NCI-H1092 (cell line): ENCODE measurements at places on chromosomes 5 and 9.

- DNase-seq: no peak
These were observed 155.0 kb upstream of the TSLP start for GRCh38 chr5:110916381-110917049.

GRCh38 chr9:84261070-84261746 is 79.3 kb downstream of the SLC28A3 start:
- DNase-seq: peak; percentile 75

GRCh38 chr5:31148959-31149475 is 44.5 kb upstream of the CDH6 start:
- no peak for DNase-seq

- no peak for DNase-seq
These were observed 47.8 kb downstream of the PTPN3 start for GRCh38 chr9:109450346-109450745.

DNA sequence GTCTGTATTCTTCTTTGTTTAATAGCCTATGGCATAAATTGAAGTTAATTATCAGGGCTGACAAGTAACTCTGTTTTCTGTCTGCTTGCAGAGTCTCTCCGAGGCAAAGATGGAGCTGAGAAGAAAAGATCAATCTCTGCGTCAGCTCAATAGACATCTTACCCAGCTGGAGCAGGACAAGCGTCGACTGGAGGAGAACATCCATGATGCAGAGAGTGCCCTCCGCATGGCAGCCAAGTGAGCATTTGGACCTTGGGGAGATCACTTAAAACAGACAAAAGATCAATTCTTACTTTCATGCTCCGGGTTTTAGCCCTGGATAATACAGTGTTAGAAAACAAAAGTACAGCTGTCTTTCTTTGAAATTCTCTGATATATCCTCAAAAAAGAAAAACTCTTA is 293.8 kb downstream of the CCDC171 start:
- no peak for DNase-seq

- no peak for DNase-seq
These were observed 124.7 kb downstream of the PALM2AKAP2 start for GRCh38 chr9:109904666-109905065.

- no peak for DNase-seq
These were observed 212.7 kb upstream of the FAM174A start for GRCh38 chr5:100322483-100322882.

- no peak for DNase-seq
These were observed 197.0 kb downstream of the SEC61B start for GRCh38 chr9:99419070-99419469.

- peak; percentile 46 for DNase-seq
These were observed 40.2 kb downstream of the NTNG2 start for GRCh38 chr9:132201780-132202703.

DNA sequence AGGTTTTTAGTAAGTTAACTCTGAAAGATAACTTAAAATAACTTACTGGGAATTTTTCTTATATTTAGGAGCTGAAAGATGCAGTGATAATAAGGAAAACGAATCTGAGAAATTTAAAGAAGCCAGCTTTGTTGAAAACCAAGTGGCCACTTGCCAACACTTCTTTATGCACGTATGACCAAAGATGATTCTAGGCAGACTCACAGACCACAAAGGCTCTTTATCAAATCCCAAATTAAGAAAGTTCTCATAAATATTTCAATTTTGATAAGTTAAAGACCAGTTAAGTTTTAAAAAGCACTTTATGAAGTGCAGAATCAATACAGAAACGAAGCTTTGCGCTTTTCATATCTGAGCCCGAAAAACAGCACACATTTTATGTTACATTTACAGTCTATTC is 1.5 kb downstream of the AFF4 start:
- DNase-seq: no peak

DNA sequence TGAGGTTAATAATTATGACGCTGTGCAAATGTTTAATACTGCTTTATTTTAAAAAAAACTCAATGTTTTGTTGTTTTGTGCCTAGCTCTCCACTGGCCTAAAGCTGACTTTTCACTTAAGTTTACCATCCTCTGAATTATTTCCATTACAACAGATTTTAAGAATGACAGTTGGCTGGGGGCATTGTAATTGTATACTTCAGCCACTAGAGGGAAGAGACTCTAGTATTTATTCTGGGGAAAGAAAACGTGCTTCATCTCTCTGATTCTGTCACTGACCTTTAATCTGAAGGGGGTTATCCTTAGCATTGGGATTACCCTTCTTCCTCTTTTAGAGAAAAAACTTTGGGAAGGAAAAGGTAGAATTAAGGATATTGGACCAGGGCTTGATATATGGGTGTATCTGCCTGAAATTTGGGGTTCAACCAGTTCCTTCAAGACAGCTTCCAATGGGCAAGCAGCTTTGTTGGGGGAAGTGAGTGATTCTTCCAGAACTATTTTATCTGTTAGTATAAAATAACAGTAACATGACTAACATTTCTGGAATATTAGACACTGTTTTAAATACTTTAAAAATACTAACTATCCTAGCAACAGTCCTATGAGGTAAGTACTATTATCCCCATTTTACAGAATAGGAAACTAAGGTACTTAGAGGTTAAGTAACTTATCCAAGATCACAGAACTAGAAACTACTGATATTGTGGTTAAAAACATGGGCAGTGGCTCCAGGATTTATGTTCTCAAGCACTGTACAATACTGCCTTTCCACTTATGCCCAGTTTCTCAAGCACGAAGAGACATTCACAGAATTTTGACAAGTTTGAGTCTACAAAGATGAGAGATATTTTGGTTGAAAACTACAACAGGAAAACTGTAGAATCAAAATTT is 208.4 kb downstream of the CD180 start:
- DNase-seq: no peak

DNA sequence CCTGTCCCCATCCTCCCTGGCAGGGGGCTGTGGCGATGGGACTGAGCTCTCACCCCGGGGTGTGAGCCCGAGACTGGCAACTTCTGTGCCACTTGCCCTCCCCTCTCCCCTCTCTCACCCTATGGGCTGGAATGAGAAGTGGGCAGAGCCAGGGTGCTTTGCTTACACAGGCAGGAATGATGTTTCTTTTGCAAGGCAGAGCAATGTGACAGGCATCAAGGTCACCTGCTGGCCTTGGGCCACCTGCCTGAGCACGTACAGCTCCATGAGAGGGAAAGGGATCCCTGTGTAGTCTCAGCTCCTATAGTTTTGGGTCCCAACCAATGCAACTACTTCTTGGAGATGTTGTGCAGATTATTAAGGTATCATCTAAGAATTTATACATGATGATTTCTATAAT is 252.8 kb upstream of the DAP start:
- no peak for DNase-seq

- DNase-seq: no peak
These were observed 131.8 kb upstream of the RGMB start for GRCh38 chr5:98641671-98642070.

- no peak for DNase-seq
These were observed 8.0 kb downstream of the B4GALT1 start for GRCh38 chr9:33158843-33159776.

- no peak for DNase-seq
These were observed at the start of gene DBH for GRCh38 chr9:133635533-133636531. TSS of gene DBH (plus strand) at chr9:133636363. CDS start at chr9:133636372, 9 bp downstream.

GRCh38 chr9:94472806-94473360 is 82.0 kb upstream of the PCAT7 start:
- DNase-seq: no peak

- DNase-seq: no peak
These were observed 109.3 kb downstream of the BOD1 start for GRCh38 chr5:173507171-173507570.

DNA sequence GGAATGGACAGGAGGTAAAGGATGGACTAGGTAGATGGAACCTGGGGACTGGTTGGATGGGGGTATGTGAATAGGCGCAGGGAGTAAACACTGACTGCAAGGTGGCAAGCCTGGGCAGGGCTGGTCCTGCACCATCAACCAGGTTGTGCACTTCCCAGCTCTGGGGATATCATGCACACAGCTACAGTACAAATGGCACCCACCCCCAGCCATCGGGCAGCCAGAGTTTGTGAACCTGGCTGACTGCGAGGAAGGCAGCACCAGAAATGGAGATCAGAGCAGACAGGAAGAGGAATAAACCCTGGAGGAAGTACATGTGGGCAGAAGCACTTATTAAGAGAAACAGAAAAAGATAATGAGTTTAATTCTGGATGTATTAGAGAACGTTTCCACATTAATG is 229.1 kb downstream of the ESM1 start:
- no peak for DNase-seq

DNA sequence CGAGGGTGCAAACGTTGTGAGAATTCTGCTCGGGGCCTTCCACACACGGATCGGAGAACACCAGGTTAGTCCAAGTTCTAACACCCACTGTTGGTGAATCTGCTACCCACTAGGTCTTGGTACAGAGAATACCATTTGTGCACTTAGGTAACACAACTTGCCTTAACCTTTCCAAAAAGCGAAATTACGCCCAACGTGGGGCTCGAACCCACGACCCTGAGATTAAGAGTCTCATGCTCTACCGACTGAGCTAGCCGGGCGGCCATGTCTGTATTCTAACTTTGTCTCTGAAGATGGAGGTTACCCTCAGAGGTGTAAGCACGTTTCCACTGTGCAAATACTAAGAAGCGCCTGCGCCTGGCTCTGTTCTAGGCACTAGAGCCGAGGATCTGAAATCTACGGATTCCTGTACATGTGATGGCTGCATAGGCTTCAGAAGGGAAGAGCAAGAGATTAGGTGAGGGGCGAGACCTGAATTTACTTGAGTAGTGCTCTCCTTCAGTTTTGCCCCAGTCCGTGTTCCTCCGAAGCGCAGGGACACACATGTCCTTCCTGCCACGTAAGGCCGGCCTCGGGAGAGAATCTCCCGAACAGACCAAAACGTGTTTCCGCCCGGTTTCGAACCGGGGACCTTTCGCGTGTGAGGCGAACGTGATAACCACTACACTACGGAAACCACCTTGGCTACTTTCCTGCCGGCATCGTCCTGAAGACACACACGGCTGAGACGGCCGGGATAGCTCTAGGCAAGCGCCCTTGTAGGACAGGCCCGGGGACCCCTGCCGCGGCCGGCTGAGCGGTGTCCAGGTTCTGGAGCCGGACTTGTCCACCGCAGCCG is 1.1 kb upstream of the TRIM41 start:
- DNase-seq: no peak

DNA sequence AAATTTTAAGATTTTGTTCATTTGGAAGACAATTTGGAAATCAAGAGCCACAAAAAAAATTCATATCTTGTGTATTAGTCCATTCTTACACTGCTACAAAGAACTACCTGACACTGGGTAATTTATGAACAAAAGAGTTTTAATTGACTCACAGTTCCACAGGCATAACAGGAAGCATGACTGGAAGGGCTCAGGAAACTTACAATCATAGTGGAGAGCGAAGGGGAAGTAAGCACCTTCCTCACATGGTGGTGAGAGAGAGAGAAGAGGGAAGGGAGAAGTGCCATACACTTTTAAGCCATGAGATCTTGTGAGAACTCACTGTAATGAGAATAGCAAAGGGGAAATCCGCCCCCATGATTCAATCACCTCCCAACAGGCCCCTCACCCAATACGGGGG is 274.4 kb downstream of the KCNN2 start:
- no peak for DNase-seq

GRCh38 chr5:143153332-143154119 is 250.0 kb downstream of the NR3C1 start:
- DNase-seq: no peak

GRCh38 chr9:83432104-83432627 is 106.0 kb downstream of the FRMD3 start:
- no peak for DNase-seq

GRCh38 chr5:37757980-37758582 is 81.8 kb downstream of the GDNF start:
- DNase-seq: no peak

DNA sequence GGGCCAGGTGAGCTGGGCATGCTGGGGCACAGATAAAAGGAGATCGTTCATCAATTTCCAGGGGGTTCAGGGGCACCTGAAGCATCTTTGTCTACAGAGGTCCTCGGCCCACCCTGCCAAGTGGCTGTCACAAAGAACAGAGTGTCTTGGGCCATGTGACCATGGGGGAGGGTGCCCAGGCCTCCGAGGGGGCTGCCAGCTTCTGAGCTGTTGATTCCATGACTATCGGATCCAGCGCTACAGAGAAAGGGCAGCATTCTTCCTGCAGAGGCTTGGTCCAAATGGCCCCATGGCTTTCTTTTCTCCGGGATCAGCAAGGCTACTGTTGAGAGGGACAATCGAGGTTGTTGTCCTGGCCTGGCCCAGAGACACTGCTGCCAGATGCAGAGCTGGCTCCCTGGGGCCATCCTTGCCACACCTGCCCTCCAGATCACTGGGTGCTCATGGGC is 289.2 kb downstream of the ZSWIM6 start:
- no peak for DNase-seq

- DNase-seq: no peak
These were observed 42.8 kb upstream of the SLIT3 start for GRCh38 chr5:169343766-169344165.

- DNase-seq: no peak
These were observed 61.7 kb downstream of the TRIO start for GRCh38 chr5:14204785-14205321.

GRCh38 chr9:125784286-125785049 is 37.3 kb downstream of the PBX3 start:
- DNase-seq: no peak

DNA sequence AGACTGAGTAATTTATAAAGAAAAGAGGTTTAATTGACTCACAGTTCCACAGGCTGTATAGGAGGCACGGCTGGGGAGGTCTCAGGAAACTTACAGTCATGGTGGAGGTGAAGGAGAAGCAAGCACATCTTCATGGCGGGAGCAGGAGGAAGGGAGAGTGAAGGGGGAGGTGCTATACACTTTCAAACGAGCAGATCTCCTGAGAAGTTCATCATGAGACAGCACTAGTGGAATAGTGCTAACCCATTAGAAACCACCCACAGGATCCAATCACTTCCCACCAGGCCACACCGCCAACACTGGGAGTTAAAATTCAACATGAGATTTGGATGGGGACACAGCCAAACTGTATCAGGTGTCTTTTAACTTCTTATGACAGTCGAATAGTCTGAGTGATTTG is 1459.3 kb upstream of the ACO1 start:
- DNase-seq: no peak

DNA sequence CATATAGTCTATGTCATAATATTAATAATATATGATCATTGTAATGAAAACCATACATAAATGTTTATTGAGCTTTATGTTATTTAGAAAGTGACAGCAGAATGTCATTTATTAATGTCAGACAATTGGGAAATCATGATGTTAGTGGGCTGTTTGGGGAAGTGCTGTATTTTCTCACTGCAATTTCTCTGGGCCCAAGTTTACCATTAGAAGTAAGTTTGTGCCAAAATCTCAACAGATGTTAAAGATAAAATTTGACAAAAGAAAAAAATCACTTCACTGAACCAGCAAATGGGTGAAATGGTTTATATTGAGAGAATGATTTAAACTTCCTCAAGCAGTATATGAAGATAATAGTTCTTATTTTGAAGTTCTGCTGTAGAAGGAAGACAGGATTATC is 433.2 kb upstream of the SMARCA2 start:
- no peak for DNase-seq

GRCh38 chr5:89722538-89722937 is 687.0 kb downstream of the CETN3 start:
- DNase-seq: no peak

GRCh38 chr9:79977074-79977435 is 405.3 kb downstream of the TLE4 start:
- DNase-seq: no peak

GRCh38 chr5:96763026-96763425 is 44.7 kb downstream of the ERAP1 start:
- DNase-seq: no peak
